Effector CD8-positive, alpha-beta T cell (primary cell): ENCODE measurements at places on chromosomes 13 and 19.

GRCh38 chr19:16160445-16160942 is 12.8 kb downstream of the CIB3 start:
- DNase-seq: no peak

DNA sequence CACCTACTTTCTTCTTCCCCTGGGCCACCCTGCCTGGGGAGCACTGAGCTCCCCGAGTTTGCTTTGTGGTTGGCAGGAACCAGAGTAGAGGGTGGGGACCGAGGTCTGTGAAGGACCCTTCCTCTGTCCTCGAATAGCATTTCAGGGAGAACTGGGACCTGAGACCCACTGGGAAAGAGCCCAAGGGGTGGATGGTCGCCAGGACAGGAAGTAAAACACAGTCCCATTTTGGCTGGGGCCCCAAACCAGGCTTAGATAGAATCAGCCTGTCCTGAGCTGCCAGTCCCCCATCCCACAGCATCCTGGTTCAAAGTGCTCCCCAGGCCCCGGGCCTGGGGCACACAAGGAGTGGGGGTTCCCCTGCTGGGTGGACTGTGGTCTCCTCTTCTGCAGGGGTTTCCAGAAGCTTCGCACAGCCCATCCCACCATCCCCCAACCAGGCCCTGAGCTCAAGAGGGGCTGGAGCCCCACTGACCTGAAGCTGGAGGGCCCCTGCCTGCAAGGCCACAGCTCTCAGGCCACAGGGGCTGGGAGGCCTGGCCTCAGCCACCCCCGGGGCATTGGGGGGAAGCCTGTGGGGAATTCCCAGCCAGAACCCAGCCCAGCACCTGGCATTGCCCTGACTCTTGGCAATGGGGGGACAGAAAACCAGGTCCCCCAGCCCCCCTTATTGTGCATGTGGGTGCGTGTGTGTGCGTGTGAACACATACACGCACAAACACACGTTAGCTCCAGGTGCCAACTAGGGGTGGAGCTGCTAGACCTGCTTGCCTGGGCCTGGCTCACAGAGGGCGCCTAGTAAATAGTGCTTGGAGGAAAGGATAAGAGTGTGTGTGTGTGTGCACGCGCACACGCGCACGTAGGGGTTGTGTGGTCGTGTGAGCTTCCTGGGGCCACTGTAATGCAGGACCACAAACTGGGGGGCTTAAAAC is 995 bp upstream of the MKNK2 start:
- DNase-seq: peak; percentile 42

DNA sequence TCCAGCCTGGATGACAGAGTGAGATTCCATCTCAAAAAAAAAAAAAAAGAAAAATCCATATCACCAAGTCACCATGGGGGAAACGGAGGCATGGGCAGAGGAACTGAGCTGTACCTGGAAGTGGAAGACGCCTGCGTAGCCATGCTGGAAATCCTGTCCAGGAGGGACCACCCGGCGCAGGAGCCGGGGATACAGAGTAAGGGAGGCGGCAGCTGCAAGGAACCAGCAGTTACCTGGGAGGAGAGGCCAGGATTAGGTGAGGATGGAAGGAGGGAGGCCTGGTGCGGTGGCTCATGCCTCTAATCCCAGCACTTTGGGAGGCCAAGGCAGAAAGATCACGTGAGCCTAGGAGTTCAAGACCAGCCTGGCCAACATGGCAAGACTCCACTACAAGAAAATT is 2.0 kb downstream of the CAPN12 start:
- no peak for DNase-seq

GRCh38 chr13:75581874-75582640 is 32.5 kb downstream of the UCHL3 start:
- no peak for DNase-seq

DNA sequence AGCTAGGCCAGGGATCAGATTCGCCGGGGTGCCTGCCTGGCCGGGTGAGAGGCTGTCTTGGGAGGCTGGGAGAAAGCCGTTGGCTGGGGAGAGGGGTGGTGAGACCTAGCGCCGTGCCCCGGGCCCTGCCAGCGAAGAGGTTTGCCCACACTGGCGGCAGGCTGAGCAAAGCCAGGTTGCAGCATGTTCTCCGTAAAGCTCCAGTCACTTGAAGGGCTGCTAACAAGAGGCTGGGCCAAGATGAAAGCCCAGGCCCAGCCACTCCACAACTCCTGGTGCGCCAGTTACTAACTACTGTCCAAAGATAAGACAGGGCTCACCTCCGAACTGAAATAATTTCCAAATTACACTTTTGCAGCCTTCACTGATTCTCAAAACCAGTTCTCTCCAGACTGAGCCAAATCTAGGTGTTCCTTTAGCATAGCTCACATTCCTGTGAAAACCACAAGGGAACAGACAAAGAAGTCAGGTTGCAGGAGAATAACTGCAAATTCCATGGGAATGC is 16.3 kb downstream of the ELAVL1 start:
- DNase-seq: no peak

DNA sequence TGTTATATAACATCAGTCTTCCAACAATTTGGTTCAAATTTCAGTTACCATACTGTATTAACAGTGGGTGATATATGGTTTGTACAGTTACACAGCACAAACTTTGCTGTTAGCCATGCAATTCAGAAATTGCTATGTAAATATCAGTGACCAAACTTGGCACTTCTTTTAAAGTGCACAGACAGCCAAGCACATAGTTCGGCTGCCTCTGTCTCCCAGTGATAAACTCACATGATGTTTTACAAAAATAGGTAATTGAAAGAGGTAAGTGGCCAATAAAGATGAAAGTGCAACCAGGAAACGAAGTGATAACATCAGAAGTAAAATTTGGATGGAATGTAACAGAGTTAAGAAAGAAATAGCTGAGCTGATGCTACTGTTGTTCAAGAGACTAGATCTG is 143.9 kb downstream of the PCDH9 start:
- no peak for DNase-seq

GRCh38 chr13:106523576-106523975 is 11.9 kb downstream of the EFNB2 start:
- DNase-seq: no peak

DNA sequence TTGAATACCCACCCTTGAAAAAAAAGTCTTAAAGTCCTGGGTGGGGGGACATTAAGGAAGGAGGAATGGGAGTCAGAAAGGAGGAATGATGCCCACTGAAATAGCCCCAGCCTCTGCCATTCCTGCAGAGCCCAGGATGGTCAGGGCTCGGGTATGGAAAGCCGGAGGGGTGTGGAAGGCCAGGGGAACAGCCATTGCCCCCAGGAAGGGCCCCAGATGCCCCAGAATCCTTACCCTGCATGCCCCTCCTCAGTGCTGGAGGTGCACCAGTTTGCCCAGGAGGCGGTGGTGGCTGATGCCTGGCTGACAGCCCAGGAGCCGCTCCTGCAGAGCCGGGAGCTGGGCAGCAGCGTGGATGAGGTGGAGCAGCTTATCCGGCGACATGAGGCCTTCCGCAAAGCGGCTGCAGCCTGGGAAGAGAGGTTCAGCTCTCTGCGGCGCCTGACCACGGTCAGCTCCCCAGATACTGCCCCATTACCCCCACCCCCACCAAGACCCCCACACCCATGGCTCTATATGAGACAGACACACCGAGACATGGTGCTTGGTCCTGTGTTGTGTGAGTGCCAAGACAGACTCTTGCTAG is 10.7 kb upstream of the SHKBP1 start:
- no peak for DNase-seq

DNA sequence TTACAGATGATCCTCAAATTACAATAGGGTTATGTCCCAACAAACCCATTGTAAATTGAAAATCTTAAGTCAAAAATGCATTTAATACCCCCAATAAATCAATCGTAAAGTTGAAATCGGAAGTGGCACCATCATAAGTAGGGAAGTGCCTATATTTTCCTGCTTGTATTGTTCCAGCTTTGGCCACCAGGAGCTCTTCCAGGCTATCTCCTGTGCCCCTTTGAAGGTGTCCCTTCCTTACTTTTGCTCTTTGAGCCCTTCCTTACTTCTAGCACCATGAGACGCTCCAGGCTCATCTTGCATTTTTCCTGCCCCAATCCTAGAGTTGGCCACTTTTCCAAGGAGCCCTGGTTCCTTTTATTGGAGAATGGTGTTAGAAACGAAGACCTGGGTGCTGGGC is 163.0 kb upstream of the TSC22D1 start:
- no peak for DNase-seq

GRCh38 chr13:44174769-44175425 is 198.7 kb upstream of the SERP2 start:
- DNase-seq: no peak

DNA sequence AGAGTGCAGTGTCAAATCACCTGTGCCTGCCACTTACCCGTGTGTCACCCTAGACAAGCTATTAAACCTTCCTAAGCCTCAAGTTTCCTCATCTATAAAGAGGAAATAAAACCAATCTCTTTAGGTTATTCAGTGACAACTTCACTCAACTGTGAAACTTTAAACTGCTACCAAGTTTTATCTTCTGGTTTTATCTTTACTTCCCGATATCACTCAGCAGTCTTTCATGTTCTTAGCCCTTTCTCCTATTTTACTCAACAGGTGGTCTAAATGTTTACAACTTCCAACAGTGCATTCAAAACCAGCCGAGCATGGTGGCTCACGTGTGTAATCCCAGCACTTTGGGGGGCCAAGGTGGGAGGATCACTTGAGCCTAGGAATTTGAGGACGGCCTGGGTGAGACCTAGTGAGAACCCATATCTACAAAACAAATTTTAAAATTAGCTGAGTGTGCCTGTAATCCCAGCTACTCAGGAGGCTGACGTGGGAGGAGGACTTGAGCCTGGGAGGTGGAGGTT is 59.6 kb downstream of the GPALPP1 start:
- no peak for DNase-seq

DNA sequence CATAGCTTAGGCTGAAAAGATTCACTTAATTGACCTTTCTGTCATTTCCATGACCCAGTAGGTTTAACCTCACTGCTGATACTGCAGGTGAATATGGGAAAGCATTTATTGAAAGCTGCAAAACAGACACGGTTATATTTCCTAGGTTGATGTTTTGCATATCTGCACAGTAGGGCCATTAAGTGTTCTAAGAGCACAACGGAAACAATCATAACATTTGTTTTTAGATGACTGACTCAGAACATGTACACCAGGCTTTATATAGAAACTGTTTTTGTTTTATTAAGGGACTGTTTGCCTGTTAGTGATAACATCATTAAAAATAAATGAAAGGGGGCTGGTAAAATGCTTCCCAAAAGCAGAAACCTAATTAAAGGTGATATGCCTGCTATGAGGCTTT is 367.8 kb downstream of the DACH1 start:
- no peak for DNase-seq

- no peak for DNase-seq
These were observed 24.8 kb downstream of the UPF1 start for GRCh38 chr19:18856385-18857126.

GRCh38 chr19:18849838-18850400 is 18.2 kb downstream of the UPF1 start:
- DNase-seq: no peak

DNA sequence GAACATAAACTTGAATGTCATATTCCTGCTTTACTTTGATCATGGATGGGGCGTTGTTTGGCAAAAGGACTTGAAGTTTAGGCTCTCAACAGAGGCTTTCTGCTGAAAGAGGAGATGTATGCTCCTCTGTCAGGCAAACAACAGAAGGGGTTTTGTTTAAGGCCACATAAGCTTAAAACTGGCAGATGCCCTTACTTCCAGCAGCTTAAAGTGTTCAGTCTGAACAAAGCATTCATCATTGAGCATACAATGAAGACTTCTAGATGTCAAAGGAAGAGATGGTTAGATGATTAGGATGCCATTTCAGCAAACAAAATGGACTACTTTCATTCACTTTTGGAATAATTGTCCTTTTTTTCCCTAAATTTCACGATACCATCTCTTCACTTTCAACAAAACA is 484.5 kb downstream of the SLITRK6 start:
- no peak for DNase-seq

DNA sequence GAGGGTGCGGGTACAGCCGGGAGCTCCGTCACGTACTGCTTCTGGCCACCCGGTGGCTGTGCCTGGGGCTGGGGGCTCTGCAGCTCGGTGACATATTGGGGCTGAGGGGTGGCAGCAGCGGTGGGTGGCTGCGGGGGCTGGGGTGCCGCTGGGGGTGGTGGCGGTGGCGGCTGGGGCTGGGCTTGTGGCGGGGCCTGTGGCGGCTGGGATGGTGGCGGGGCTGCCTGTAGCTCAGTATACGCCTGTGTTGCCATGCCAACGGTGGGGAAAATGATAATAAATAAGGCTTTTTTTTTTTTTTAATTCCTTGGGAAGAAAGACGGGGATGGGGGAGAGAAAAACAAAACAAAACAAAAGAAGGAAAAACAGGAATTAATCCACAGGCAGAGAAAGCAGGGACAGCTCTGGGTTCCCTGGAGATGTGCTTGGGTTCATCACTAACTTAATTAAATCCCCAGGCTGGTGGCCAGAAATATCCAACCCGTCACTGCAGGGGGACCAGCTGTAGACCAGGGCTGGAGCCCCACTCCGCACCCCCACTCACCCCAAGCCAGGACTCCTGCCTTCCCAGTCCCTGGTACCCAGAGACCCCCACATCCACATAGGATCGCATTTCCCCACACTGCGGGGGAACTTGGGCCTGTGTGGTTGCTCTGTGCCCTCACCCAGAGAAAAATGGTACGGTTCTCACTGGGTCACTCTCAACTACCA is 12.4 kb downstream of the RFX1 start:
- no peak for DNase-seq

GRCh38 chr19:13459351-13459750 is 46.9 kb downstream of the CACNA1A start:
- DNase-seq: no peak

- no peak for DNase-seq
These were observed 108.8 kb downstream of the NDFIP2 start for GRCh38 chr13:79589603-79590393.

DNA sequence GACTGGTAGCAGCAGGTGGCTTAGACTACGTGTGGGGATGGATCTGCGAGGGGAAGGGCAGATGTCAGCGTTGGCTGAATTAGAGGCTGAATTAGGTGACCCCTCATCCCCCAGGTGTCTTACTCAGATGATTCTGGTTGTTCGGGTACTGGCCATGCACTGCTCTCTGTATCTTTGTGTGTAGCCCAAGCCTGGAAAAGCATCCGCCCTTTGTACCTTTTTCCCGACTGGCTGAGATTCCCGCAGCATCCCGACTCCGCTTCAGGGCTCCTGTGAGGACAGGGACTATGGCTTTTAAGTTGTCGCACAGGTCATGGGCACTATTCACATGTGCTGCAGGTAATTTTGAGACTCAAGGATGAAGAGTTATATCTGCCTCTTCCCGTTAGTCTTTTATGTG is 7.2 kb downstream of the TFDP1 start:
- no peak for DNase-seq

DNA sequence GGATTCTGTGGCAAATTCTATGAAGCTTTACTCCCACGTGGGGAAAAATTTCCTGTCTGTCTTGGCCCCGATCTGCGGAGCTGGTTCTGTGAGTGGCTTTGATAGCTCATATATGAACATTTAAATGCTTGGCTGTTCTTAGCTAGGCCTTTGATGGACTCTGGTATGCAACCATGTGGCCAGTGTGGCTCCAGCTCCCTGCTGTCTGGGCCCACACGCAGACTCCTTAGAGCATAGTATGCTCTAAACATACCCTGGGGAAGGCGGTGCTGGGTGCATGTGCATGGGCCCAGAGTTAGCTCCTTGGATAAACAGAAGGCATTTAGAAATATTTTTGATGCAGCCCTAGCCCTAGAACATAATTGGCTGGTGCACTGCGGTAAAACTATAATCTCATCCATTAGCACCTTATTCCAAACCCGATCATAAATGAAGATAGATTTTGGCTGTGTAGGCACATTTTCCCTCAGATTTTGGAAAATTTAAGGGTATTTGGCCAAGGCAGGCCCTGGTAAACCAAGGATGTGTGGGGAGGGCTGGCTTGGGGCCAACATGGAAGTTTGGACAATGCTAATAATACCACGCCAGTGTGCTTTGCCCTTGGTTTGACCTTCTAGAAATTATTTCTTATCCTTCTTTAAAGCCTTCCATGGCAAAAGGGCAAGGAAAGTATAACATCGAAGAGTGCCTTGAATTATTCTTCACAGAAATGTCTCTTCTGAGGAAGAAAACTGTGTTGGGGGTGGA is 153.5 kb downstream of the LMO7 start:
- DNase-seq: no peak
